ENCODE measurements at places on chromosomes 11 and 22. TPM values are rescaled to one million over a fixed set of nuclear protein-coding genes. Genes with fewer than 3 reads are reported as not detected.
A peak's percentile ranks its signal among the peaks of the same experiment; 100 is the strongest.

The UQCC3 gene
- 6.9 TPM for total RNA-seq

The GRM5 gene
- total RNA-seq, result 0.13 TPM

The MS4A1 gene
- total RNA-seq, result not detected

The PTPRCAP gene
- 0.40 TPM for total RNA-seq

The SLC37A2 gene
- total RNA-seq, result 1.2 TPM

The ARHGAP20 gene
- total RNA-seq, result 0.19 TPM

GRCh38 chr11:22624742-22625447 is 728 bp downstream of the FANCF start:
- DNase-seq, result peak; percentile 86

GRCh38 chr22:44180706-44181032 is at the start of gene PARVG:
Gene PARVG, plus strand, starts transcription at chr22:44180925. Its CDS starts 2,405 bp downstream, at chr22:44183330.
- no peak for DNase-seq

DNA sequence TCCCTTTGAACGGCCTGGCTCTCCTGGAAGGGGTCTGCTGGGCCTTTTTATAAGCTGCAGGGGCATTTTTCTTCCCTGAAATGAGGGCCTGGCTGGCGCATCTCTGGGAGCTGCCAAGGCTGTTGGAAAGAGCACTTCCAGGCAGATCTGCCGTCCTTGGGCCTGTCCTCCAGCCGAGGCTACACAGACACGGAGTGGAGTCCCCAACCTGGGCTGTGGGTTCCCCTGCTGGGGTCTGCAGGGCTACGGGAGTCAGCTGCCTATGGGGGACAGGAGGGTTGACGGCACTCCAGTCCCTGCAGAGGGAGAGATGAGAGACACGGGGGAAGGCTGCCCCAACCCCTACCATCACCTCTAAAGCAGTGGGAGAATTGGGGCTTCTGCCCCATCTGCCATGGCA is 606.6 kb downstream of the TBC1D22A start:
- peak; percentile 44 for DNase-seq

DNA sequence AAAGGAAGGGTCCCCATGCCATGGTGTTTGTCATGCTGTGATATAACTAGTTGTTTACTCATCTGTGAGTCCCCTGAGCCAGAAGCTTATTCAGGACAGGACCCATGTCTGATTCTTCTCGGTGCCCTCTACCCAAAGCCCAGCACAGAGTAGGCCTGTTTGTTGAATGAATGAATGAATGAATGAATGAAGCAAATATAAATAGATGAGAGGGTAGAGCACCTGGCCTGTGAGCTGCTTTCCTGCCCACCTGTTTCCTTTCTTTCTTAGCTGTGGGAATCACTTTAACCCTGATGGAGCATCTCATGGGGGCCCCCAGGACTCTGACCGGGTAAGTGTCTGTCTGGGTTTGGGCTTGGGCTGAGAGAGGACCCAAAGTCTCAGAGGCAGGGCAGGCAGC is 7.2 kb downstream of the CCS start:
- no peak for DNase-seq

DNA sequence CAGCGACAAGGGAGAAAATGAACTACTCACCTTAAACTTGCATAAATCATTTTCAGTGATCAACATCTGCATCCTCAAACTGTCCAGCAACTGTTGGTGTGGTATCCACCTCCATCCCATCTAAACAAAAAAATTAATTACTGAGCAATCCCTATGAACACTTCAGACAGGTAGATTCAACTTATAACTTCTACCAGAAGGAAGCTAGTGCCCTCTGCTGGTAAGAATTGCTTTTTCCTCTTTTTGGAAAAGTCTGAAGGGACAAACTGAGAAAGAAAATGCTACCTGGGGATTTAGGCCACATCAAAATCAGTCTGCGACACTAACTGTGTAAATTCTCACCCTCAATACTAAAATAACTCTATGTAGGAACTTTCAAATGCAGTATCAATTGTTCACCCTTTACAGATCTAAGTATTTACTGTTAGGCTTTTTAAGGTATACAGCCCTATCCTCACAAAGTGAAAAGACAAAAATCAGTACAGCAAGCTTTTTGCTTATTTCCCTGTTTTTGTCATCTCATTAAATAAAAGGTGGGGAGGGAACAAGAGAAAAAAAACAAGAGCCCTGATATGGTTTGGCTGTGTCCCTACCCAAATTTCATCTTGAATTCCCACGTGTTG is 17.9 kb downstream of the CLNS1A start:
- no peak for DNase-seq

GRCh38 chr11:38438091-38438490 is 1840.1 kb upstream of the RAG2 start:
- DNase-seq, result no peak

DNA sequence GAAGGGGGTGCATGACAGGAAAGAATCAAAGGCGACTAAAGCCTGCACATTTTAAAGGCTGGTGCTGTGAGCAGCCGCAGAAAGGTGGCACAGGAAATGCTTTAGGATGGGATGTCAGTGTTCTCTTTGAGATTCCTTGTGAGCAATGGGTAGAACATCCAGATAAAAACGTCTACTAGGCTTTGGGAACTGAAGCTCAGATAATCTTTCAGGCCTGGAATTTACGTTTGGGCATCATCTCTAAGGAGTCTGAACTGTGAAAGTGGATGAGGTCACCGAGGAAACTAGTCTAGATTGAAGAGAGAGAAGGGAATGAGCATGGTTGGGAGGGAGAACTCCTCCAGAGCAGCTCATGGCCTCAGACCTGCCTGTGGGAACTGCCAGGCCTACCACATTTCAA is 65.7 kb downstream of the FLI1 start:
- no peak for DNase-seq

Data from cardiac septum (tissue), 1 donor.